Left ventricle myocardium superior (tissue), 1 donor: ENCODE measurements at places on chromosomes 16 and 17.

GRCh38 chr16:4053301-4053845 is 62.9 kb downstream of the ADCY9 start:
- DNase-seq: peak; percentile 86

DNA sequence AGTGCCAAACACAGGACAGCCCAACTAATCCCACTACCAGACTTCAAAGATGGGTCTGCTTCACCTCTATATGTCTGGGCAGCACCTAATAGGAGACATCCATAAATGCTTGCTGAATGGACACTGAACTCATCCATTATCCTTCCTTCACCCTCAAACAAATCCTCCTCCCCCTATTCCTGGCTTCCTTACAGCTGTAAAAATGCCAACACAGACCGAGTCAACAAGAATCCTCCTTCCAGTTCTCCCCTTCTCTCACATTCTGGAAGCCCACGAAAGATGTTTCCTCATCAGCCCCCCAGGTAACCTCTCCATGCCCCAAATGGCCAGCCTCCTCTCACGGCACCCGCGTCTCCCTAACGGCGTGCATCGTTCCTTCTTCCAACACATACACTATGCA is 12.3 kb downstream of the PELP1 start:
- DNase-seq: no peak

DNA sequence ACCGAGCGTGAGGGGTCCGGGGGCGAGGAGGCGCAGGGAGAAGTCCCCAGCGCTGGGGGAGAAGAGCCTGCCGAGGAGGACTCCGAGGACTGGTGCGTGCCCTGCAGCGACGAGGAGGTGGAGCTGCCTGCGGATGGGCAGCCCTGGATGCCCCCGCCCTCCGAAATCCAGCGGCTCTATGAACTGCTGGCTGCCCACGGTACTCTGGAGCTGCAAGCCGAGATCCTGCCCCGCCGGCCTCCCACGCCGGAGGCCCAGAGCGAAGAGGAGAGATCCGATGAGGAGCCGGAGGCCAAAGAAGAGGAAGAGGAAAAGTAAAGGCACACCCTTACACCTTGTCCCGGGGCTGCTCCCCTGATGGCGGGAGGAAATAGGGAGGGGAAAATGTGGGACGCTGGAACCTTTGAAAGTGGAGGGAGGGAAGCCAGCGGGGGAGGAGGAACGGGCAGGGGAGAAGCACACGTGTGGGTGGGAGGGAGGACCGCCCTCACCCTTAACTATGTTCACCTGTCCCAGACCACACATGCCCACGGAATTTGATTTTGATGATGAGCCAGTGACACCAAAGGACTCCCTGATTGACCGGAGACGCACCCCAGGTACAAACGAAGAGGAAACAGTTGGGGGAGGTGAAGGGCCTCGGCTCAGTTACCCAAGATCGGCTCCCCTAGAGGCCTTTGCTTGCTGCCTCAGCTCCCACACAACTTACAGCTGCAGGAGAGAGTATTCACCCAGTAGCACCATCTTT is 916 bp downstream of the PAGR1 start:
- DNase-seq: peak; percentile 80

DNA sequence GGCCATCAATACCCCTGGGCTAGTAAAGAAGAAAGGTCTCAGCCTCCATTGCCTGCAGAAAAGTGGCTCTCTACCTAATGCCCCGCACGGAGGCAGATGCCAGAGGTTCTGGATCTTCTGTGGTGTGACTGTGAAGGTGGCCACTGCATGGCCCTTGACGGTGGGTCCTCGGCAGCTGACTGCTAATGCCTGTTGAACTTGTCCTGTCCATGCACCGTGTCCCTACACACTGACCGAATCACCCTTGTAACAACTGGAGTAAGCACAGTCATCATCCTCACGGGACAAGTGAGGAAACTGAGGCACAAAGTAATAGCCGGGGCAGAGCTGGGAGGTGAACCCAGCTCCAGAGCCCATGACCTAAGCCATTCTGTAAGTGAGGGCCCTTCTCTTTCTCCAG is 48.8 kb downstream of the MYH11 start:
- no peak for DNase-seq

DNA sequence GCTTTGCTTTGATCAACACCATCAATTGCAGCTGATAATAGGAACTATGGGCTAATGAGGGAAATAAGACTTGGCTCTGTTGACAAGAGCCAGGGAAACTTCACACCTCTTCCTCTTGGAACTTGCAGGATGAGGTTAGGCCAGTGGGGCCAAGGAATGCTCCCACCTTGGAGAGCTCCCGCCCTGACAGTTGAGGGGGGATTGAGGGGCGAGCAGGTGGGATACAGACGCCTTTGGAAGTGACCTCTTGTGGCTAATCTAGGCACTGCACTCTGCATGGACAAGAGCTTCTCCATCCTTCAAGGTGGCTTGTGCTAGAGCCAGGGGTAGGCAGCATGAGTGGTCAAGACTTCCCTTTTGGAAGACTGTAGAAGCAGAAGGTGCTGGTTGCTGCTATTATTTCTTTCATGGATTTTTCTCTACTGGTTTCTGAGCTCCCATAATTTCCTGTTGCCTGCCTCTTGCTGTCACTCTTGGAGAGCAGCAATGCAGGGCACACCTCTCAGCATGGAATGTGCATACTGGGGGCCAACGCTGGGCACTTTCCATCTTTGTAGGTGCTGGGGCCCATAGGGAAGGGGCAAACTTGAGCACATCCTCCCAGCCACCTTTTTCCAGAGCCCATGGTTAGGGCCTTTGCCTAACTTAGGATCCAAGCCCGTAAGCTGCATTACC is 2.3 kb upstream of the PHF12 start:
- DNase-seq: no peak

DNA sequence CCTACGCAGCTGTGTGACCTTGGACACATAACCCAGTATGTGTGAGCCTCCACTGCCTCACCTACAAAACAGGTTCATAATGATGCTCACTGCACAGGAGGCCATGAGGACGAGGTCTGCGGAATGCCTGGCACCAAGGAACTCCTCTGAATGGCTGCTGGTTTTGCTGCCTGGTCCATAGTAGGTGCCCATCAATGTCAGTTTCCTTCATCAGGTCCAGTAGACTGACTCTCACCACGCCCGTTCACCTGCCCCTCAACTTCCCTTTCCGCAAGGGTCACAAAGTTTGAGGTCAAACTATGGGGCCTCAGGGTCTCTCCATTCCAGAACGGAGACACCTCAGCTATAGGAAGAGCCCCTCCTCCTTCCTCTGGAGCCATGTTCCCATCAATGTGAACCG is 8.8 kb downstream of the PNMT start:
- DNase-seq: no peak

DNA sequence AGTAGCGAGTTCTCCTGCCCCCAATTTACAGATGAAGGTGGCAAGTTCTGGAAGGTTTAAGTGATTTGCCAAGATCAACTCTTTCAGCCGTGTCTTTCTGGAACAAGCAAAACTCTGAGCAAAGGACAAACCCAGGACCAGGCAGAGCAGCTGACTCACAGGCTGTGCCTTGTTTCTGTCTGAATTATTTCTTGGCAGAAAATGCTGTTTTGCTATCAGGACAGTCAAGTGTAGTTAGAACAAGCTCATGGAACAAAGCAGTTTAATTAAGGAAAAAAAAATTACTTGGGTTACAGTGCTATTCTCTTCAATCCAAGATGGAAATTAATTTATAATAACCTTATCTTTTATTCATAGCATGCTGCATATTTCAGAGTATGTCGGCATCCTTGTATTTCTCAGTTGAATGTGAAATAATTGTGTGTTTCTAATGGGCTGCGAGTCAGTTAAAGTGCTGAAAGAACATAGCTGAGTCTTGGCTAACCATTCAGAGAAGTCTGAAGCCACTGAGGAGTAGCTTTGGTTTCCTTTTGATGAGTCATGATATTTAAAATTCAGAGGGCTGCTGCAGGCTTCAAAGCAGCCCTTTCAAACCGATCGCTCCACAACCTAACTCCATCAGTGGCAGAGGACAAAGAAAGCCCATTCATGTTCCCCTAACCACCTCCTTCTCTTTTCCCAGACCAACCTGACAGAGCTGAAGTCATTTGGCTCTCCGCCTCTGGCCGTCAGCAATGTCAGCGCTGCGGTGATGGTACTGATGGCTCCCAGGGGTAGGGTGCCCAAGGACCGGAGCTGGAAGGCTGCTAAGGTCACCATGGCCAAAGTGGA is 143.7 kb downstream of the ZNF18 start:
- no peak for DNase-seq

- DNase-seq: no peak
Observed at GRCh38 chr17:70752966-70753467, 583.7 kb downstream of the KCNJ2 start.

GRCh38 chr17:71286625-71287024 is 834.2 kb upstream of the SOX9 start:
- DNase-seq: no peak

DNA sequence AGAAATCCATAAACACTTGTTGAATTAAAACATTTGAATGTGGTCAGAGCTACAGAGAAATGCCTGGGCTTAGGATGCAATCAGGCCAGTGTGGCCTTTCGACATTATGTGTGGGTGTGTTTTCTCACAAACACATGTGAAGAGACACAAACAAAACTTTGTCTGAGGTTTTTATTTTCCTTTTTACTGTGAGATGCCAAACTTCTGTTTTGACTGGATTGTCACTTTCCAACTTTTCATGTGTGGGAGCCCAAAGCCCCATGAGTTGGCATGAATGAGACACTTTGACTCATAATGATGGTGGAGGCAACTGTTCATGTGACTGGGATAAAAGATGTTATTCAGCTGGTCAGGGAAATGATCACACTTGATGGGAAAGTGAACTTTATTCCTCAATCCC is 71.9 kb upstream of the GAS7 start:
- no peak for DNase-seq

- no peak for DNase-seq
Observed at GRCh38 chr17:60311186-60311585, 80.7 kb downstream of the USP32 start.

- DNase-seq: no peak
Observed at GRCh38 chr16:23868136-23868535, 32.4 kb downstream of the PRKCB start.

- no peak for DNase-seq
Observed at GRCh38 chr17:3827124-3827773, 18.8 kb downstream of the NCBP3 start.

GRCh38 chr17:50731575-50732460 is 12.4 kb downstream of the LUC7L3 start:
- no peak for DNase-seq

GRCh38 chr16:73068541-73069401 is 20.8 kb upstream of the ZFHX3 start:
- DNase-seq: peak; percentile 81

GRCh38 chr17:28247671-28248555 is 71.1 kb upstream of the TMEM97 start:
- no peak for DNase-seq

DNA sequence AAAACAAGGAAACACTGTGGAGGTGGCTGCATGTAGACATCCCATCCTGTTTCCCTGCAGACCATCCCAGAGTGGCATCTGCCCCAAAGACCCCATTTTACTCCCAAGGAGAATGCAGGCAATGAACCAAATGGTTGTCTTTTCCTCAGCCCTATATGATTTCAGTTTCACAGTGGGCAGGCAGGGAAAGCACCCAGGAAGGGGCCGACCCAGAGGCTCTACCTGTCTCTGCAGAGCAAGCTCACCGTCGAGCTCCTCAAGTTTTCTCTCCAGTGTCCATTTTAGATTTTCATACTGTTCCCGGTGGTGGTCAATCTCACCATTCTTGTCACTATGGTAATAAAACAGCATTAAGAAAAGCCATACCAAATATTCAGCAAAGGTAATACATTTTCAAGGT is 14.6 kb downstream of the CCDC57 start:
- no peak for DNase-seq

GRCh38 chr17:45230787-45231480 is 9.2 kb downstream of the FMNL1 start:
- peak; percentile 86 for DNase-seq

GRCh38 chr17:79644617-79645016 is 33.8 kb upstream of the RBFOX3 start:
- DNase-seq: no peak
